ENCODE measurements at places on chromosomes 5 and 9.

GRCh38 chr5:17156463-17156862, 61.0 kb upstream of the BASP1 start:
- no peak for DNase-seq

DNA sequence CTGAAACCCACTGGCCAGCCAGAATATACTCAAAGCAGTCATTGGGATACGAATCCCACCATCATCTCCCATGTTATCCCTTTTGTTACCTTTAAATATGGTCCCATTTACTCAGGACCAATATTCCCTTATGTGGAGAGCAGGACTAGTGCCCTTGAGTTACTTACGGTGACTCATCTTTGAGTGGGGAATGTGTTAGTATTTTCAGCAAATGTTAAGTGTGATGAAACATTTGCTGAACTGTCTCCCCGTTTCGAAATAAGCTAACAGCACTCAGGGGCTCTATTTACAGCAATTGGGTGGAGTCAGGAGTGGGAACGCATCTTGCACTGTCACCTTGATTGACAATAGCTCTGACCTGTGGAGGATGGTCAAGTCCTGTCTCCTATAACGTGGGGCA, 67.4 kb downstream of the CTSL start:
- DNase-seq = peak; percentile 43

DNA sequence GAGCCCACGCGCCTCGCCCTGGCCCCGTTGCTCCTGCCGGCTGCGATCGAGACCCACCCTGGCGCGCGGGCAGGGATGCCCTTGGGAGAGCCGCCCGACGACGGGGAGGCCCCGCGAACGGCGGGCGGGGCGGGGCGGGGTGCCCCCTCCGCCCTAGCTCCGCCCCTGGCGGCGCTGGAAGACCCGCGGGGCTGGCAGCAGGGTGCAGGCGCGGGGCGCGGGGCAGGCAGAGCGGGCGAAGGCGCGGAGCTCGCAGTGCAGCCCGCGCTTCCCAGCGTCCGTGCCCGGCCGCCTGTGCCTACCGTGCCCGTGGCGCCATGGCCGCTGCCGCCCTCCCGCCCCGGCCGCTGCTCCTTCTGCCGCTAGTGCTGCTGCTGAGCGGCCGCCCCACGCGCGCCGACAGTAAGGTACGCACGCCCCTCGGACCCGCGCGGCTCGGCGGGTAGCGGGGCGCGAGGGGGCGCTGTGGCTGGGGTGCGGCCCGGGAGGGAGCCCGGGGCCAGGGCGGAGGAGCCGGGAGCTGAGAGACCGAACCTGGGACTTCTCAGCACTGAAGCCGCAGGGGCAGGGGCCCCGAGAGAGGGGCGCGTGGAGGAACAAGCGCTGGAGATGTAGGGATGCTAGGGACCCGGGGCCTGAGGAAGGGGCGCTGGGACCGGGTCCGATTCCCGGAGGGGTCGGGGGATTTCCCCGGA, at the start of gene OLFML2A:
OLFML2A (plus strand) TSS at position 180 of the 695 bp plus-strand sequence; CDS start at position 318, 138 bp downstream.
- no peak for DNase-seq

- no peak for DNase-seq
Observed at GRCh38 chr9:70971723-70972122, 149.7 kb downstream of the TRPM3 start.

GRCh38 chr9:16180546-16180945, 627.7 kb downstream of the CCDC171 start:
- DNase-seq = no peak

- no peak for DNase-seq
Observed at GRCh38 chr5:119343052-119343451, 12.8 kb upstream of the TNFAIP8 start.

DNA sequence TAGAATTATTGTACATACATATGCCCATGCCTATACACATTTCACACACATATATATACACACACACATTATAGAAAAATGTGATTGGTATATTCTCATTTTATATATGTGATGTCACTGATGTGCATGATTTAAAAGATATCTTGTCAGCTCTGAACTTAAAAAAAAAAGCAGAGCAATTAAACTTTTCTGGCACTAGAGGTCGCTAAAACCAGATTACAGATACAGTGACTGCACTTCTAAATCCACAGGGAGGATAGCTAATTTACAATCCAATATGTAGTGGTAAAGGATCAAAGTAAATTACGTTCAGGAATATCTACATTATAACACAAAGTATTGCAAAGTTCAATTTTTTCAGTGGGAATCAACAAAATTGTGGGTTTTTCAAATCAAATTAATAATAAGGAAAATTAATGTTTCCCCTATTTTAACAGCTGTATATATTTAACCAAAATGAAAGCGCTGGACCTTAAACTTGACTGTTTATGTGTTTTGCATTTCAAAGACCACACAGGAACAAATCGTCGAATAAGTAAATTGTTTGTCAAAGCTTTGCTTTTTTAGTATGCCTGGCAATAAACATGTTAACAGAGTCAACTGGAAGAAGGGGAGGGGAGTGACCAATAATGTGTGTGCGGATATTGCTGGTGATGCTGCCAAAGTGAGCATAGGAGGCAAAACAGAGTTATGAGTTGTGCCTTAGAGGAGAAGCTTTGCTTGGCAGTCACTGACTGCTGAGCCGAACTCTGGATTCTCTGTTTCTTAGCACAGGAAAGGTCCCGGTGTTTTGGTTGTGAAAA, 1201.4 kb upstream of the C9orf72 start:
- peak; percentile 70 for DNase-seq

- DNase-seq = no peak
Observed at GRCh38 chr5:93890657-93891056, 149.3 kb upstream of the POU5F2 start.

DNA sequence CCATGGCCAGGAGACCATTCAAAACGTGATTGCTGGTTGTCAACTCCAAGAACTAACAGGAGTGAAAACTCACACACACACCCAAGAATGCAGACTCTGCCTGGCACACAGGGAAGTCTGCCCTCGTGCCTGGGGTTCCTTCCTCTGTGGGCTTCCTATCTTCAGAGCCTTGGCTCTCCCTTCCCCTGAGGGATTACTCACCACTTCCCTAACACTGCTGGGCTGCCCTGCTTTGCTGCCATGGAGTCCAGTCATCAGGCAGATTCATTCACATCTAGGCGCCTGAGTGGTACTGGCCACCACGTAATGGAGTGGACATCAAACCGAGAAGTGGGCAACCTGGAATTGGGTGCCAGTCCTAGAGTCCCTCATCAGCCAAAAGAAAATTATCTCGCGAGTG, 76.4 kb upstream of the PRSS3 start:
- DNase-seq = no peak

- DNase-seq = no peak
Observed at GRCh38 chr9:94869415-94869843, 142.9 kb downstream of the AOPEP start.

GRCh38 chr9:86836266-86836665, 111.0 kb downstream of the GAS1 start:
- no peak for DNase-seq

- no peak for DNase-seq
Observed at GRCh38 chr5:10583663-10584572, 20.0 kb downstream of the ANKRD33B start.
